GM13976 (cell line): ENCODE measurements at places on chromosomes 4 and X.

GRCh38 chr4:54276641-54277430 is 47.7 kb downstream of the PDGFRA start:
- DNase-seq = no peak

DNA sequence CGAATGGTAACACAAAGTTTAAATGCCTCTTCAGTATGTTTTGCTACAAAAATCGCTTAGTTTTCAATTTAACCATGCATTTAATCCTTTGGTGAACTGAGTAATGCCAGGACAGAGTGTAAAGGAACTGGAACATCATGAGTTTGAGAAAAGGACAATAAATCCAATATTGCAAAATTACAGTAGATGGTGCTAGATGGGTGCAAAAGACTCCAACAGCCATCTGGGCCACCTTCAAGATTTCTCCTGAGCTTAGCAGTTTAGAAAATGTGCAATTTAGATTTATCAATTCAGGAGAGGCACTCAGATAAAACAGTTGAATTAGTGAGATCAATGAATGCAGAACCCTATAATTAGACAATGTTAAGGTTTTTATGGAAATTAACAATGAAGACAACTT is 33.2 kb upstream of the MID1IP1 start:
- DNase-seq = peak; percentile 18

GRCh38 chr4:60953826-60954225 is 246.3 kb upstream of the ADGRL3 start:
- DNase-seq = no peak

DNA sequence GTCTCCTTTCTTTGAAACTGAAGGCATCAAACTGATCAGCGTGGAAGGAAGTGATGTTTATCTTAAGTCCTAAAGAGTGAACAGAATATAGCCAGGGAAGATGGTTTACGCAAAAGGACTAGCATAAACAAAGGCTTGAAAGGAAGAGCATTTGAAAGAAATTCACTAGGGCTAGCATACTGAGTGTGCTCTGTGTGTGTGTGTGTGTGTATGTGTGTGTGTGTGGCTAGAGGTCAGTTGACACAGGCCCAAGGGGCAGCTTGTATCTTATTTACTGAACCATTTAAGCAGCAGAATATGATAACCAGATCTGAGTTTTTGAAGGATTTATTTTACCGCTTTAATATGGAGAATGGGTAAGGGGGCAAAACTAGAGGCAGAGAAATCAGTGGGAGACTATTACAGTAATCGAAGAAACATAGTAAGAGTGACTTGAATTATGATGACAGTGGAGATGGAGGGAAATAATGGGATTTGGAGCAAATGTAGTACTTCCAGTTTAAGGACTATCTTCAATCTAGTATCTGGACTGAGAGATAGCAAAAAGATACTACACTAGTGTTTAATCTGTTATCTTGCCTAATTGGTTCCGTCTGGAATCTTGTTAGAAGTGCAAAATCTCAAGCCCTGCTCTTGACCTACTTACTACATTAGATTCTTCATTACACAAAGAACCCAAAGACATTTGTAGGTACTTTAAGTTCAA is 36.9 kb downstream of the CEP44 start:
- no peak for DNase-seq

- DNase-seq = no peak
Measured at GRCh38 chr4:69098470-69098869, 2.2 kb downstream of the UGT2B7 start.

DNA sequence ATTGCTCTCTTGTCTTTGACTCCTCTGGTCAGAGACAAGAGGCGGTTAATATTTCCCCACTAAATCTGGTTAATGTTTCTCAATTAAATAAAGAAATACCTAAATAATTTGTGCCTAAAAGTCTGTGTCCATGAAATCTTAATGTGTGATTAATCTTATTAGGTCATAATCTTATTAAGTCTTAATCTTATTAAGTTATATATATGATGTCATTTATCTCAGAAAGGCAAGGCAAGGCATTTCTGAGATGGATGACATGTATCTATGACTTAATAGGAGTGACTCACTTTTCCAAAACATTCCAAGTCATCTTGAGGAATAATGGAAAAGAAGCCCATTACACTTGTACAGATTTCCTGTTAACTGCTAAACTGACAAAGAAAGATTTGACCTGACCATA is 74.7 kb downstream of the TRAM1L1 start:
- no peak for DNase-seq

DNA sequence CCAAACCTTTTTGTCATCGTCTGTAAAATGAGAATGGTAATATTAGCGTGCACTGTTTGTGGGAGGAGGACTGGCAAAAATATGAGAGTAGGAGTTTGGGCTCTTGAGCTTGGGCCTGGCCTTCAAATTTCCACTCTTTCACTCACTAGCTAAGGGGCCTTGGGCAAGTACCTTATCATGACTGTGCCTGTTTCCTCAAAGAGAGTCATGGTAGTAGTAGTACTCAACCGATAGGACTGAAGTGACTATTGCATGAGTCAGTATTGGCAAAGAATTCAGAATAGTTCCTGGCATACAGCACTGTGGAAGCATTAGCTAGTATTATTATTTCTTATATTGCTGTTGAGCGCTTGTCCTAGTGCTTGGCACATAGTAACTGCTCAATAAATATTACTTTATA is 16.0 kb upstream of the RBM3 start:
- no peak for DNase-seq

- DNase-seq = no peak
Measured at GRCh38 chrX:10178866-10179463, 22.2 kb downstream of the CLCN4 start.

- DNase-seq = no peak
Measured at GRCh38 chr4:6768539-6768905, 14.0 kb upstream of the KIAA0232 start.

DNA sequence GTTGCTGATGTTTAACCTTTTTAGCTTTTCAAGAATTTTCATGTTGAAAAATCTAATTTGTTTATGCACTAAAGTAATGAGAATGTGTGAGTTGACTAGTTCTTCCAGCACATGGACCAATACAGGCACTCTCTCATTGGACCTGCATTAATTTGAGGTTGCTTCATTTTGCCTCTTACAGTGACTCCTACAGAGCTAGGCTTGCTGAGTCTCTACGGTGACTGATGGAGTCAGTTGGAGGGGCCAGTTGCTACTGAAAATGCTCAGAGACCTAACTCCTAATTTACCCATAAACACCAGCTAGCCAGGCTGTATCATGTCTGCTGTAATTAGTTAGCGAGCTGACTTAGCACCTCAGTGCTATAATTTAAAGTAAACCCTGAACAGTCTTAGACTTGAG is 10.9 kb downstream of the MTHFD2L start:
- no peak for DNase-seq
